ENCODE measurements at places on chromosomes 7 and 10.

DNA sequence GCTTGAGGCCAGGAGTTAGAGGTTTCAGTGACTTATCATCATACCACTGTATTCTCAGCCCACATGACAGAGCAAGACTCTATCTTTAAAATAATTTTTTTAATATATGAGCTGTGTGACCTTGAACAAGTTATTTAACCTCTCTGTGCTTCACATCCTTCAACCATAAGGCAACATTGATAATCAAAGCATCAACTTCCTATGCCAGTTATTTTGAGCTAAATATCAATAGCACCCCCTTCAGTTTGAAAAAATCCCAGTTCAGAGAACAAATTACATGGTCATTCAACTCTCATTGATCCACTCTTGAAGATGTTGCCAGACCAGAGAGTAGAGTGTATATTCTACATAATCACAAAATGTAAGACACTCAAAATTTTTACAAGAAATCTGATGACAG lies 53.0 kb downstream of the ASNS start:
- no peak overlapping the region for H3K4me3 ChIP-seq
- no peak for DNase-seq
- no peaks in the 10 kb centered on the region for H3K4me1 ChIP-seq
- no peak overlapping the region for H3K27ac ChIP-seq

GRCh38 chr7:137245890-137246289 lies 97.6 kb downstream of the PTN start:
- H3K4me1 ChIP-seq, result no peaks in the 10 kb centered on the region
- H3K27ac ChIP-seq, result no peak overlapping the region
- no peak for DNase-seq
- no peaks in the 10 kb centered on the region for H3K27me3 ChIP-seq

- DNase-seq, result no peak
- no peak overlapping the region for H3K4me3 ChIP-seq
- H3K27ac ChIP-seq, result no peak overlapping the region
- no peaks in the 10 kb centered on the region for H3K36me3 ChIP-seq
Observed at GRCh38 chr10:112948196-112948595, 1.9 kb upstream of the TCF7L2 start.

DNA sequence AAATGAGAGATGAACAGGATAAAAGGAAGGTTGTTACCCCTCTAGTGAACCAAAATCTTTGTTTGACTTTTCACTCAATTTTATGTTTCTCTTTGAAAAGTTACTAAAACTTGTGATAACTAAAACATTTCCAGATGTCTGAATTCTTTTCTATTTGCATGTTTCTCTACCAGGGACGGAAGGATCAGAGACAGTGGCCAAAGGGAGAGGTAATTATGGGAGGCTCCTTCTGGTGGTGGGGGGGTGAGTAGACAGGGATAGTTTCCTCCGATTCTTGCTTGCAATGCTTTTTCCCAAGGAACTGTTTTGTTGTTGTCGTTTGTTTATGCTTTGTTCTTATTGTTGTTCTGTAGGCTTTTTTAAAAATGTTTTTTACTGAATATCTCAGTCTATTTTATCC lies 374.8 kb downstream of the INHBA start:
- H3K4me3 ChIP-seq, result no peak overlapping the region
- no peaks in the 10 kb centered on the region for H3K36me3 ChIP-seq
- H3K27me3 ChIP-seq, result no peaks in the 10 kb centered on the region
- no peaks in the 10 kb centered on the region for H3K4me1 ChIP-seq
- no peak for DNase-seq

DNA sequence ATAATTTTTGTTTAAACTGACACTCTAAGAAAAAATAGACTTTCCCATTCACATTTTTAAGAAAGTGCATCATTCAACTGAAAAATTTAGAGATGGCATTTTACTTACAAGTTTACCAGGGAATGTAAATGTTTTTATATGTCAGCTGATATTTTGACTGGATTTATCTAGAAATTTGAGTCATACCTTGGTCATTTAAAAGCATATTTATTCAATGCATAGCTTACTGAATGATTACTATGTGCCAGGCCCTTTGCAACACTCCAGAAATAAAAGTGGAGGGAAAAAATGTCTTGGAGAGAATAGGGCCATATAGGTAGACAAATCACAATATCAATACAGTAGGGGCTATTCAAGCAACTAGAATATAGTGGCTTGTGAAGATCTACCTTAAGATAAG lies 98.4 kb upstream of the FAM3C start:
- DNase-seq, result no peak
- H3K36me3 ChIP-seq, result no peaks in the 10 kb centered on the region
- no peaks in the 10 kb centered on the region for H3K27me3 ChIP-seq
- H3K4me3 ChIP-seq, result no peak overlapping the region

DNA sequence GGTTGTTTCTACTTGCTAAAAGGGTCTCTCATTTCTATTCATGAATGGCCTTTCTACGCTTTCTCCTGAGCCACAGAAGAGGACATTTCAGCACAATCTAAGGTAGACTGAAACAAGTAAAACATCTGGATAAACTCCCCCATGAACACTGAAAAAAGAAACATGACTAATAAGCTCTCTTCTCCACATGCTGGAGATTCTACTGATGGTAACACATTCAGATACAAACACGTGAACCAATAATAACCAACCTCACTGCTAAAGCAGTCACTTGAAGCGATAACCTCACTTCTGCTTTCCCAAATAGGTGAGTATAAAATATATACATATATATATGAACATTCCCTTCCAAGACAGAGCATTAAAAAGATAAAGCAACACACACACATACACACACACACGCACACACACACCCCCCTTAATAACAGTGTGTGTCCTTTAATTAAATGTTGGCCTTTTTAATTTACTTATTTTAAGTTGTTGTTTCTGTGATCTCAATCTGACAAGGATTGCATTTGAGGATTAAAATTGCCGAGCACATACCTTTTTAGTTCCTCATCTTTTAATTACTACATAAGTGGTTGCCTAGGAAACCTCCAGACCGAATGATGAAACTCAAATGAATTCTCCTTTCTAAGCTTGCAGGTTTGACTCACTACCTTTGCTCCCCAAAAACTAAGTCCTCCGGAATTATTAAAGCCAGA lies 292.4 kb upstream of the KLF14 start:
- H3K27ac ChIP-seq, result no peak overlapping the region
- H3K4me1 ChIP-seq, result peaks cover 73% of the 10 kb centered on the region
- DNase-seq, result no peak
- H3K36me3 ChIP-seq, result no peaks in the 10 kb centered on the region
- no peak overlapping the region for H3K4me3 ChIP-seq

- H3K36me3 ChIP-seq, result no peaks in the 10 kb centered on the region
- DNase-seq, result no peak
- no peak overlapping the region for H3K27ac ChIP-seq
- H3K27me3 ChIP-seq, result no peaks in the 10 kb centered on the region
Observed at GRCh38 chr7:83947260-83947659, 247.3 kb downstream of the SEMA3A start.

GRCh38 chr10:53401536-53401935 lies 629.0 kb upstream of the MBL2 start:
- no peaks in the 10 kb centered on the region for H3K27me3 ChIP-seq
- H3K4me3 ChIP-seq, result no peak overlapping the region
- no peak for DNase-seq
- H3K4me1 ChIP-seq, result no peaks in the 10 kb centered on the region

GRCh38 chr7:138030679-138031351 lies 28.9 kb upstream of the CREB3L2 start:
- H3K27me3 ChIP-seq, result no peaks in the 10 kb centered on the region
- no peak for DNase-seq
- H3K27ac ChIP-seq, result no peak overlapping the region
- no peaks in the 10 kb centered on the region for H3K4me1 ChIP-seq

- no peak for DNase-seq
- no peak overlapping the region for H3K27ac ChIP-seq
- no peaks in the 10 kb centered on the region for H3K4me1 ChIP-seq
- no peak overlapping the region for H3K4me3 ChIP-seq
- H3K27me3 ChIP-seq, result no peaks in the 10 kb centered on the region
- H3K36me3 ChIP-seq, result no peaks in the 10 kb centered on the region
Observed at GRCh38 chr7:43456200-43456599, 126.7 kb upstream of the STK17A start.

- H3K36me3 ChIP-seq, result no peaks in the 10 kb centered on the region
- no peaks in the 10 kb centered on the region for H3K27me3 ChIP-seq
- DNase-seq, result no peak
- H3K4me1 ChIP-seq, result no peaks in the 10 kb centered on the region
Observed at GRCh38 chr10:99551158-99551557, 18.4 kb downstream of the NKX2-3 start.

DNA sequence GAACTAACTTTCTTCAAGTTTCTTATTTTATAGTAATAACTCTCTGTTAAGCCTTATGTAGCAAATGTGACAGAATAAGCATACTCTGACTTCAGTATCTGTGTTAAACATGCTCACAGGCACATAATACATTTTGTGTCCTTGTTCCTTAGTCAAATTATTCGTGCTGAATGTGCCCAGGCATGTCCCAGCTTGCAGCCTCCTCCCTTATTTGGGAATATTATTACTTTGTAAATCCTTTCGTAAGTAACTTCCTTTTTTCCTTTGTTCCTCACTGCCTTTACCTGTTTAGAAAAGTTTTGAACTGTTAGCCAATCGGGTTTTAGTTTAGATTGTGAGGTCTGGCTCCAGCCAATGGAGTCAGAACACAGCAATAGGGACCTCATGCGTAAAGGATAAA lies 46.9 kb downstream of the GALNT11 start:
- no peak overlapping the region for H3K4me3 ChIP-seq
- H3K27ac ChIP-seq, result no peak overlapping the region

GRCh38 chr10:45064998-45065397 lies 64.3 kb downstream of the ZNF22 start:
- H3K27ac ChIP-seq, result no peak overlapping the region
- no peaks in the 10 kb centered on the region for H3K4me1 ChIP-seq
- no peak overlapping the region for H3K4me3 ChIP-seq
- DNase-seq, result no peak
- H3K27me3 ChIP-seq, result no peaks in the 10 kb centered on the region
- H3K36me3 ChIP-seq, result no peaks in the 10 kb centered on the region

DNA sequence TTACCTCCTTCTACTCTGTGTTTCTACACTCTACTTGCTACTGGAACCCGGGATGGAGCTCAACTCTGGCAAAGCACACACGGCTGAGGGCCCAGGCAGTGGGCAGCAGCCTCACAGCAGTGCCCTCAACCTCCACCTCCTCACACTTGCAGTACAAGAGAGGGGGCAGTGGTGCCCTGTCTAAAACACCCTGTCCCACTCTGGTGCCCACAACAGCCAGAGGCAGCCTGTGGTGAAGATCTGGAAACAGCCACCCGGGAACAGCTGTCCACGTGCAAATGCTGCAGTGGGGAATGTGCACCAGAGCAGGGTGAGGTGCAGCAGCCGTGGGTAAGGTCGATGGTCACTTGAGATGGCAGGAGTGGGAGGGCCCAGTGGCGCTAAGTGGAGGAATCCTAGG lies 13.7 kb downstream of the MAT1A start:
- no peaks in the 10 kb centered on the region for H3K27me3 ChIP-seq
- no peaks in the 10 kb centered on the region for H3K36me3 ChIP-seq
- peak; percentile 91 for DNase-seq
- H3K4me1 ChIP-seq, result no peaks in the 10 kb centered on the region

DNA sequence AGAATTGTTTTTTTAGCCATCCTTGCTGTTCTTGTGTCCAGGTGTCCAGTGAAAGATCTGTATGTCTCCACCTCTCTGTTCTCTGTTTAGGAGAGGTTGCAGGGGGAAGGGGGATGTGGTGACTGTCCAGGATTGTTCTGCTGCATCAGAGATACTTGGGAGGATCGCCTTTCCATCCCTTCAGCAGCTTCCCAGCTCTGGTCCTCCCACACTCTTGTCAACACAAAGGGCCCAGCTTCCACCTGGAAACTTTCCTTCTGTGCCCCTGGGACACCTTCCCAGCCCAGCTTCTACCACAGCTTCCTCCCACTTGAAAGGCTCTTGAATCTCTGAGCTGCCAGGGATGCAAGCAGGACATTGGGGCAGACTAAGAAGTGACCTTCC lies 82.0 kb upstream of the SLF2 start:
- no peak overlapping the region for H3K27ac ChIP-seq
- no peak for DNase-seq
- peaks cover 24% of the 10 kb centered on the region for H3K27me3 ChIP-seq
- H3K36me3 ChIP-seq, result no peaks in the 10 kb centered on the region
- no peak overlapping the region for H3K4me3 ChIP-seq

DNA sequence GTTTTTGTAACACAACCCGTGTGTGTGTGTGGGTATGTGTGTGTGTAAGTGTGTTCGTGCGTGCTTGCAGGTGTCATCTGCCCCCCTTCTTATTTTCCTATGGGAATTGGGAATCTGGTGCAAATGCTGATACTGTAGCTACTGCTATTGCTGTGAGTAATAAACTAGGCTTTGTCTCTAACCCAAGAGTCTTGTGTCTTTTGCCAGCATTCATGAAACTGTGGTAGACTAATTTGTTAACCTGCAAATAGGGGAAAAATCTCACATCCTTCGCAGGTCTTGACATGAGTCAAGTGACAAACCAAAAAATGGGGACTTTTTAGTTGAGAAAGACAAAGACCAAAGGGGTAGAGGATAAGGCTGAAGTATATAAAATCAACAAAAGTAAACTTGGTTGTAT lies 57.9 kb upstream of the FAM133B start:
- no peaks in the 10 kb centered on the region for H3K36me3 ChIP-seq
- H3K4me3 ChIP-seq, result no peak overlapping the region
- H3K27me3 ChIP-seq, result no peaks in the 10 kb centered on the region
- peaks cover 37% of the 10 kb centered on the region for H3K4me1 ChIP-seq

GRCh38 chr7:80827239-80827633 lies 91.6 kb downstream of the SEMA3C start:
- H3K4me3 ChIP-seq, result no peak overlapping the region
- H3K27ac ChIP-seq, result no peak overlapping the region
- H3K36me3 ChIP-seq, result no peaks in the 10 kb centered on the region

- peaks cover 16% of the 10 kb centered on the region for H3K4me1 ChIP-seq
- no peaks in the 10 kb centered on the region for H3K36me3 ChIP-seq
- no peak overlapping the region for H3K4me3 ChIP-seq
- no peaks in the 10 kb centered on the region for H3K27me3 ChIP-seq
- DNase-seq, result no peak
Observed at GRCh38 chr10:50596456-50596855, 27.3 kb downstream of the SGMS1 start.

DNA sequence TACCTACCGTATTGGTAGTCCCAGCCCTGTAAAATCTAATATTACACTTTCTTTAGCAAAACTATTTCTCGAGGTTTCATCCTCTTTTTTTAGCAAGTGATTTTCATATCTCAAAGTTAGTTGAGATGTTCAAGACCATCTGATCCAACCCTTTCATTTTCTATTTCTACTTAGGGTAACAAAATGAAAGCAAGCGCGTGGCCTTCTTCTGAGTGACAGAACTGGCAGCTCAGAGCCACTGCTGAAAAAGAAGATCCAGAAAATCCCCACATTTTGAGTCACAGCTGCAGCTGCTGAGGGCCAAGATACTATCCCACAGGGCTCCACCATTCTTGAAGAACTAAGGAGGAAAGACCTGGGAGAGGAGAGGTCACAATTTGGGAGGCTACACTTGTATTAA lies 24.8 kb upstream of the ZNF800 start:
- no peaks in the 10 kb centered on the region for H3K4me1 ChIP-seq
- no peaks in the 10 kb centered on the region for H3K36me3 ChIP-seq
- H3K4me3 ChIP-seq, result no peak overlapping the region
- H3K27ac ChIP-seq, result no peak overlapping the region

- no peaks in the 10 kb centered on the region for H3K27me3 ChIP-seq
- H3K4me1 ChIP-seq, result peaks cover 17% of the 10 kb centered on the region
- no peak for DNase-seq
- H3K36me3 ChIP-seq, result no peaks in the 10 kb centered on the region
Observed at GRCh38 chr7:124029396-124030188, 3.3 kb downstream of the TMEM229A start.

GRCh38 chr10:102644646-102645387 lies 538 bp downstream of the TRIM8 start:
- no peak for DNase-seq
- no peaks in the 10 kb centered on the region for H3K27me3 ChIP-seq
- H3K4me1 ChIP-seq, result peaks cover 40% of the 10 kb centered on the region

- H3K27ac ChIP-seq, result no peak overlapping the region
- no peak overlapping the region for H3K4me3 ChIP-seq
- peaks cover 7% of the 10 kb centered on the region for H3K4me1 ChIP-seq
Observed at GRCh38 chr10:5445006-5445405, 32.6 kb downstream of the NET1 start.

All from vagina (tissue), 2 donors.